Activated CD8-positive, alpha-beta memory T cell treated with anti-CD3 and anti-CD28 coated beads for 1 hour (primary cell): ENCODE measurements at places on chromosomes 3 and 15.
A peak's percentile ranks its signal among the peaks of the same experiment; 100 is the strongest.

DNA sequence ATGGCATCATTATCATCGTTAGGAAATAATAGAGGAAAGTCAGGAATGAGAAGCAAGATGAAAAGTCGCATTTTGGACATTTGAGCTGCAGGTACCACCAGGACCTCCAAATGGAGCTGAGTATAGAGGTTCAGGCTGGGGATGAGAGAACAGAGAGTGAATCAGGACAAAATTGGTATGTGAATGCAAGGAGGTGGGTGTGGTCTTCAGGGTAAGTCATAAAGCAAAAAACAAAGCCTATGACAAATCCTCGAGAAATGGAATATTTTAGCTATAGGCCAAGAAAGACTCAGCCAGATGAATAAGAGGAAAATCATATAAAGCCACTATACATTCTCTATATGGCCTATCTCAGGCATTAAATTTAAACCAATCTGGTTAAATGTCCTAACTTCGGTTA lies 841.3 kb downstream of the ROBO1 start:
- DNase-seq: no peak

DNA sequence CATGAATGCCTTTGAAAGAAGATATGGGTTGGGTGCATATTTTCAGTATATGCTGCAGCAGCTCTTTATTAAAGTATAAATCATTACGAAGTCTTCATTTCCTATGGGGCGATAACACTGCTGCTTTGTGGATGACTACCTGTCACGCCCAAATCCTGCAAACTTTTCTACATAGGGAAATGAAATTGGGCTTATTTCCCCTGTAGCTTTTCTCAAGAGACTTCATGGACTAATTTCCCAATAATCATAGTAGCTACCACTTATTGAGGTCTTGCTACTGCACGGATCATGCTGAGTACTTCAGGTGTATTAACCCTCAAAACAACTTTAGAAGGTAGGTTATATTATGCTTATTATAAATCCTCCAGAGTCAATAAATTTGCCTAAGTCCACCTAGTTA lies 8.0 kb downstream of the TGFBR2 start:
- no peak for DNase-seq

GRCh38 chr3:141147657-141148056 lies 84.0 kb upstream of the PXYLP1 start:
- DNase-seq: no peak

GRCh38 chr3:101151286-101151913 lies 158.2 kb upstream of the ABI3BP start:
- DNase-seq: no peak

DNA sequence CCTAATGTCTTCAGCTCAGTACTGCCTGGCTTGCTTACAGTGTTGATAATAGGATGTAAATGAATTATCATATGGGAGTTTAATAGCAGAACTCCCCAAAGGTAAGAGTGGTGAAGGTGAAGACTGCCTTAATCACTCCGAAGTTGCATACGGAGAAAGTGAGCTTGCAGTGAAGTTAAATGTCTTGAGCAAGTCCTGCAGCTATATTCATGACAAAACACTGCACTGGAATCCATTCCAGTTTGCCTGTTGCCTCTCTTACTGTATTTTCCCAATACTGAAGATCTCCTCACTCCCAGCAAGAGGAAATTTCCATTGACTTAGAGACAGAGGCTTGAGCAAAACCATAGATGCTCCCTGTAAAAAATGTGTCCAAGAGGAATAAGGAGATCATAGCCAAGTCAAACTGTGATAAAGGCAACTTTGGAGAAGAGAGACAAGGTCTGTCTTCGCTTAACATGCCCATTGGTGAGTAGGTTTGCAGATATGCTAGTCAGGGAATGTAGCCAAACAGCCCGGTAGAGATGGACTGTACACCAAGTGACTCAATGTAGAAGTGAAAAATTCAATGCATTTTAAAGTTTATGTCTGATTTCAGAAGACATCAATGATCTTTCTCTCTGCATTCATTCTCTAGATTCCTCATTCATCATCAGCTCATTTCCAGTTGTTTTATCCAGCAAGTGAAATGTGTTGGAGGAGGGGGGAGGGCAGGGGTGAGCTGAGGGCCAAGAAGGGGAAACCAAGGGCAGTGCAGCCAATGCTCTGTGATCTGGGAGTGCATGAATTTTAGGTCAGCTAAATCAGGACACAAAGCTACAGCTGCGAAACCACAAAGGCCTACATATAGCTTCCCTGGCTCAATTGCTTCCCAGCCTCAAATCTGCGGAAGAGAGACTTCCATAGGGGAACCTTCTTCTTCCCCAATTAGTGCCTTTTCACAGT lies 667.1 kb upstream of the NR2F2 start:
- no peak for DNase-seq

GRCh38 chr15:39056357-39056756 lies 491.7 kb upstream of the RASGRP1 start:
- no peak for DNase-seq

DNA sequence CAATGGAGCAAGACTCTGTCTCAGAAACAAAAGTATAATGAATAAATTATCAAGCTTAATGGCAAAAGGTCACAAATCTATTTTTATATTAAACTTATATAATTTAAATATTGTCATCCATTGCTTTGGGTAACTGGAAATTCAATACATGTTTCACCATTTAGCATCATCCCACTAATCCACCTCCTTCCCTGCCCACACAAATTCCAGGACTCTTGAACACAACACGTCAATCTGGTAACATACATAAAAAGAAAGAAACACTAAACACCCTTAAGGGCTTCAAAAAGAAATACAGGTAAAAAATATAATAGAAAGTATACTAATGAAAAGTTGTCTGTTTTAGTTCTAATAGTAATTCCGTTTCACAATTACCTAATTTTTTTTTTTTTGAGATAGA lies 149.4 kb downstream of the STAG1 start:
- DNase-seq: no peak

- no peak for DNase-seq
Measured at GRCh38 chr3:143090976-143091837, 28.4 kb upstream of the CHST2 start.

DNA sequence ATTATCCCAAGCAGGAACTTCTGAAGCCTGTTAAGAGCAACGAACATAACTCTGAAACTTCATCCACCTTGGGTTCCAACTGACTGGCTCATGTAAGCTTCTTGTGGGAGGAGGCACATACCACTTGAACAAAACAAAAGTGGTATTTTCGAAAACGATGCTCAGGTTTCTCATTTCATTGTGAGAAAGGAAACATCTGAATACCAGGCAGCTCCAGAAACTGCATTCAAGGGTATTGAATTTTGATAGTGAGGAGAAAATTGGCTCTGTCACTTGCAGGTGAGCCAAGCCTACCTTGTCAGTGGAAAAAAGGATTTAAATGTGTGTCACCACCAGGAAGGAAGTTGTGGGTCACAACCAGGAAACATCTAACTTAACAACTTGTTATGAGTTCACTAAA lies 218.1 kb upstream of the SATB1 start:
- no peak for DNase-seq

DNA sequence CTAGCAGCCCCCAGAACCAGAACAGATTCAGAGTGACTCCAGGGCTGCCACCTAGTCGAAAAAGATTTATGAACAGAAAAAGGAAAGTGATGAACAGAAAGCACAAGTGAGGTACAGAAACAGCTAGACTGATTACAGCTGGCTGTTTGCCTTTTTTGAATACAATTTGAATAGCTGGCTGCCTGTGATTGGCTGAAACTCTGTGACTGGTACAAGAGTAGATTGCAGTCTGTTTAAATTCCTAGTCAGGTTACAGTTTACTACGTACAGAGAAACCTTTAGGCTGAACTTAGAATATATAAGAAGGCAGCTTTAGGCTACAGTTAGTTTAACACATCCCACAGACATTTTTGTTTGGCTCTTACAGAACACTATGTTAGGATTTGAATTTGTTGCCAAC lies 10.0 kb downstream of the CCDC13 start:
- no peak for DNase-seq

- DNase-seq: peak; percentile 20
Measured at GRCh38 chr3:32374788-32375595, 16.7 kb upstream of the CMTM7 start.

DNA sequence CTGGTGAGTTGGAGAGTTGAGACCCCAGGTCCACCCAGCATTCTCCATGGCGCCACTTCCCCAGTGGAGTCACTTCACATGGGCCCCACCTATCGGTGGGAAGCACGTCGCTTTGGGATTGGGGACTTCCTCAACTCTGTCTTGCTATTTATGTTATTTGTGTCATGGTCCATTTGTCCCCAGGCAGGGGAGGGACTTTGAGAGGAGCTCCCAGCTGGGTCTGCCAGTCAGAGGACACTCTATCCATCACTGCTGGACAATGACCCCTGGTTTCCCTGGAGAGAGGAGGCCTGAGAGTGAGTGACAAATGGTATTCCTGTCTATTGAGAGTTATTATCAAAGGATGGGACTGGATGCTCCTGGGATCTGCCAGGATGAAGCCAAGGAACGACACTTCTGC lies 127.6 kb downstream of the RAB11A start:
- no peak for DNase-seq

DNA sequence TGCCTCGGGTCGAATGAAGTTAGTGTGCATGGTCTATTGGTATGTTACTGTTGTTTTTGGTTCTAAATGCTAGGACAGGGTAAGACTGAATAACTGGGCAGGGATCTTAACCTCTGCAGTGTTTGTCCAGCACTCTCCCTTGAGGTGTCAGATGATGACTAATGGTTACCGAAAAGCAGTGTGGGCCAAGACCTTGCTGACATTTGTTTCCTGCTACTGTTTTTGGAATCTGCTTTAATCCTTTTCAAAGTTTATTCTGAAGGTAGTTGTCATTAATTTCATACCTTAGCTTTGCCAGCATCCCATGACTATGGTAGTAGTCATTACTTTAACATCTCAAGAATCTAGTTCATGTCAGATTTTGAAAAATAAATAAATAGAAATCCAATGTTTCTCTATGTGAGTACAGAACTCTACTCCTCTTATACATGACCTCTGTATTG lies 117.0 kb downstream of the P3H2 start:
- DNase-seq: no peak

DNA sequence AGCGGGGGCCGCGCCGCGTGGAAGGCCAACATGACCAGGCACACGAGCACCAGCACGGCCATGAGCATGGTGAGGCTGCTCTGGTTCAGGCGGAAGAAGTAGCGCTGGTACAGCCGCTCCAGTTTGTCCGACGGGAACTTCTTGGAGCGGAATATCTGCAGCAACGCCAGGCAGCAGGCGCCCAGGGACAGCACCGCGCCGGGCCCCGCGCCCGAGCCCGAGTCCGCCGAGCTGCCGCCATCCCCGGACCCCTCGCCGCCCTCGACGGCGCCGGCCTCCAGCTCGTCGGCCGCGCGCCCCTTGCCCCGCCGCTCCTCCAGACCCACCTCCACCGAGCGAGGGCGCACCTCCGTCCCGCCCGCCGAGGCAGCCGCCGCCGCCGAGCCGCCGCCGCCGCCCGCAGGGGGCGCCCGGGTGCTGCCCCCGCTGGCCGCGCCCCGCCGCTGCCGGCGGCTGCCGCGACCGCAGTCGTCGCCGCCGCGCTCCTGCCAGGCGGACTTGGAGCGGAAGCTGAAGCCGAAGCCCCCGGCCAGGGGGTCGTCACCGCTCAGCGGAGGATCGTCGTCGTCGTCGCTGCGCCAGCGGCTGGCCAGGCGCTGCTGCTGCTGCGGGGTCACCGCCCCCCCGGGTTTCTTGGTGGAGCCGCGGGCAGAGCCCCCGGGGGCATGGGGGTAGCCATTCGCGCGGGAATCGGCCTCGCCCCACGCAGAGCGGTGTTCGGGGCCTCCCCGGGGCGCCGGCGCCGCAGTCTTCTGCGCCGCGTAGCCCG lies 957 bp downstream of the ADCY5 start:
- DNase-seq: no peak

- DNase-seq: no peak
Measured at GRCh38 chr3:35322070-35322469, 317.3 kb upstream of the ARPP21 start.

DNA sequence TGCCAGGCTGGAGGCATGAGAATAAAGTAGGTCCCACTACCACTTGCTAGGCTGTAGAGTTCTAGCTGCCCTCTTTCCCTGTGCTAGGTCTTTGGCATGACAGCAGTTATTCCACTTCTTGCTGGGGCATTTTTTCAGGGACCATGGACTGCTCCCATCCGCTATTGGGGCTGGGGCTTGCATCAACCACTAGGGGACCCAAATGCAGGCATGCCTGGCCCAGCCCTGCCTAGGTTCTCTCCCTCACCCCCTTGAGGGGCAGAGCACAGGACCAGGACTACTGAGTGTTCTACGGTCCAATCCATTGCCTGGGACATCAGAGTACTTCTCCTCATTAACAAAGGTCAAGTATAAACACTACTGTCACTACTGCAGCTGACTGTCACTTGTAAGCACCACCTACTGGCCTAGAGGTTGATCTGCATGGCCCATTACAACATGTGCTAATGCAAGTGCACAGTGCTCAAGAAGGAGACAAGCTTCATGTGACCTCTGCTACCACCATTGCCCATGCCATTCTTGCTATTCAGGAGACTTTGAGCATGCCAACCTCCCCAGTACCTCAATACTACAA lies 270.5 kb downstream of the MBNL1 start:
- DNase-seq: no peak

DNA sequence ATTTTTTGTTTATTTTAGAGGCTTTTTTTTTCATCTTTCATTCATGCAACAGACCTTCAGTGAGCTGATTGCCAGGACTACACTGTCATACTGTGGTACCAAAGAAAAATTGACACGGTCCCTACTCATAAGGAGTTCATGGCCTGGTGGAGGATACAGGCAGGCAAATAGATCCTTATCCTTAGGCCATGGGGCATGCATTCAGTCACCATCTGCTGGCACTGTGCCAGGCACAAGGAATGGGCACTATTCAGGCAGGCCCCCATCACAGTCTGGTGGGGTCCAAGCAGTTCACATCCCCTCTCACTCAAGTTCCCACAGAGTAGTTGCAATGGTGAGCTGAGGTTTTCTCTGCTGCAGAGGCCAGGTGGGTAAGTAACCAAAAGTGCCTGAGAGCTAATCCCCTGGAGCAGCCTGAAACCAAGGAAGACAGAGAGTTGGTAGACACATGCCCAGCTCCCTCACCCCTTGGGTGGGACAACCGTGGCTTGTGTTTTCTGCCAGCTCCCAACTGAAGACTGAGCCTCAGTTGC lies 17.3 kb downstream of the CISH start:
- DNase-seq: no peak

DNA sequence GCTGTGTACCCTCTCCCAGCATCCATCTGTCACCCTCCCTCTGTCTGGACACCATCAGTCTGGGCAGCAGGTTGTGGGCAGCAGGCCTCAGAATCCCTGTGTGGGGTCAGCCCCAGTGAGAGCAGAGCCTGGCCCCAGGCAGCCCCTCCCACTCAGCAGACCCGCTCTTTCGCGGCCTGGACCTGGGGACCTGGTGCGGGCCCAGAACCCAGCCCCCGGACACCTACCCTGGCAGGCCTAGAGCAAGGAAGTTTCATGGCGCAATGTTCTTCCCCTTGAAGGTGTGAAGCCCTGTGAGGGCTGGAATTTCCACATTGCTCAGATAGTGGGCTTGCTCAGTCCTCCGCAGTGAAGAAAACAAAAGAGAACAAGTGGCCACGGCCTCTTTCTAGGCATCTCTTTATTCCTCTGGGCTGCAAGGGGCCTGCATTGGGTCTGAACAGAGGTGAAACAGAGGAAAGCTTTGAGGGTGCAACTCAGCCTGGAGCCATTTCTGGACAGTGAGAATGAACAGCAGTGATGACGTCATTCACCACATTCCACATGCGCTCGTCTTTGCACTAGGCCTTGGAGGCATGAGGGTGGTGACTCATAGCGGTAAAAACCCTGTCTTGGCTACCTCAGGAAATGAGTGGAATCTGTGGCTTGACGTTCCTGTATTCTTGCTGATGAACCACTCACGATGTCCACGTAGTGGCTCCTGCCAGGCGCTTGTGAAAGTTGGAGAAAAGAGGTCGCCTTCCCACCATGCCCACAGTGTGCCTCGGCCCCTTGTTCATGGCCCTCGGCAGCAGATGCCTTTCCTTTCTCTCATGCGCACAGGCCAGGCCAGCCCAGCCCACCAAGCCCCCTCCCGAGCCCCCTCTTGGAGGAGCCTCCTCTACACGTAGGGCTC lies 66.1 kb downstream of the SLC30A4 start:
- no peak for DNase-seq
